ENCODE measurements at places on chromosomes 1 and 21.

- no peak for DNase-seq
These were observed 54.8 kb downstream of the CTH start for GRCh38 chr1:70465911-70466310.

- no peak for DNase-seq
These were observed 22.1 kb downstream of the LRRC52 start for GRCh38 chr1:165565751-165566490.

DNA sequence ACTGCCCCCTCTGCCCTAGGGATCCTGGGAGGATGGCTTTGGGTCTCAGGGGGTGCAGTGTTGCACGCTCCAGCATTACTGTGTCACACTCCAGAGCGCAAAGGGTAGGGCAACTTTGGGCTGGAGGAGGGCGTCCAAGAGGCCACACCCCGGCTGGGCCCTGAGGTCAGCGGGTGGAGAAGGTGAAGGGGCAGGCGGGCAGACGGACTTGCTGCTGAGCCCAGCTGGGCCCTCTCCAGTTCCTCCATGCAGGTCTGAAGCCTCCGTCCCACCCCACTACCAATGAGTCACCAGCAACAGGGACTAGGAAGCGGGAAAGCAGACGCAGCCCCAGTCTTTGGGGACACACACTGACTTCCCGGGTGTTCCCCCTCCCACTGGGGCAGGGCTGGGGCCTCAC is 116.0 kb downstream of the CASZ1 start:
- no peak for DNase-seq

GRCh38 chr1:159008744-159009188 is 941 bp upstream of the IFI16 start:
- peak; percentile 30 for DNase-seq

DNA sequence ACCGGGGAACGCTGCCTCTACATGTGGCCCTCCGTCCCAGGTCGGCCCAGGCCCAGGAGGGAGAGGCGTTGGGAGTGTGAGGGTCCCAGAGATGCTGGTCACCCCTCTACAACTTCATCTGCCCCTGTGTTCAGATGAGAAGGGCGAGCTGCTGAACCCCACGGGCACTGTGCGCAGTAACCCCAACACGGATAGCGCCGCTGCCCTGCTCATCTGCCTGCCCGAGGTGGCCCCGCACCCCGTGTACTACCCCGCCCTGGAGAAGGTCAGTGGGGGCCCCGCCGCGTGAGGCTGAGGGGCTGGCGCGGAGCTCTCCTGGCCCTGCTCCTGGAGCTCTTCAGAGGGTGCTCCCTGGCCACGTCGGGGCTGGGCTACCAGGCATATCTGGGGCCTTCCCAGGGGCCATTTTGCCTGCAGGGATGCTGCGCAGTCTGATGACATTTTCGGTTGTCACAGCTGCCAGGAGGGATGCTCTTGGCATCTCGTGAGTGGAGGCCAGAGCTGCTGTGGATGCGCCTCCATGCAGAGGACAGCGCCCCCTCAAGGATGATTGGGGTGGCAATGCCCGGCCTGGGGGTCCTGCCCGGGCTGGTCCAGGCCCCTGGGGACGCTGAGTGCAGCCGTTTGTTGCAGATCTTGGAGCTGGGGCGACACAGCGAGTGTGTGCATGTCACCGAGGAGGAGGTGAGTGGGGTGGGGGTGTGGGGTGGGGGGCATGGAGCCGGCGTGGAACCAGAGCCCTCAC is 68.6 kb downstream of the PIK3CD start:
- DNase-seq: no peak

GRCh38 chr1:57736940-57737339 is 313.1 kb upstream of the DAB1 start:
- DNase-seq: no peak

DNA sequence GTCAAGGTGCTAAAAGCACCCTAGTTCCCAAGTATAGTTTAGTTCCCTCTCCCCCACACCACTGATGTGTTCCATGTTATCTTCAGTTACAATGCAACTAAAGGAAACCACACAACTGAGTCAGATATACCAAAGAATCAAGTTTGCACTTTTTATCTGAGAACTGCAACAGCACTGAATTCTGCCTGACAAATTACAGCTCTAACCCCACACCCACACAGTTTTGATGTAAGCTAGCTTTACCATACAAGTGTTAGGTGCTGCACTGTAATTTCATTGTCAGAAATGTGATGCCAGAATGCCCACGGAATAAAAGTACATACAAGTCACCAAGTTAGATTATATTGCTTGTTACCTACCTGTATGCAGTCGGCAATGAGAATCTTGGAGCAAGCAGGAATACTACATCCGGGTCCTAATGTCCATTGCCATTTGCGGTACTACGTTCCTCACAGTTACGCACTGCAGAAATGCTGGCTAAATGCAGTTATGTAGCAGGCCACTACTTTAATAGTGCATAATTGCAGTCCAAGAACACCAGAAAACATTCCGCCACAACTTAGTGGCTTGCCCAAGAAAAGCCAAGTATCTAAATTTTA is 12.1 kb downstream of the SFPQ start:
- DNase-seq: no peak

DNA sequence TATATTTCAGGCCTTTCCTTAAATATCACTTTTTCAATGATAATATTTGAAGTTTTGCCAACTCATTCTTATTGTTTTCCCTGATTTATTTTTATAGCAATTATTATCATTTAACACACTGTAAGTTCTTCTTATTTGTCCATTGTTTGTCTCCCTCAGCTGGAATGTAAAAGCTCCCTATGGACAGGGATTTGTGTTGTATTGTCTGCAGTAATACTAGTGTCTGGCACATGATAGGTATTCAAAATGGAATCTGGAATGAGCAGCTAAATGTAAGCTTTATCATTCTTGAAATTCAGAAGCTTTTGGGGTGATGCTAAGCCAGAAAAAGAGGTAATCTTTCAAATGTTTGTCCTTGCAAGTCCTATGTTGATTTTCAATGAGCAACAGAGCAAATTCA is 112.1 kb downstream of the NEGR1 start:
- no peak for DNase-seq
